ENCODE measurements at places on chromosomes 13 and 19.
A peak's percentile ranks its signal among the peaks of the same experiment; 100 is the strongest.

GRCh38 chr13:26272621-26273020 lies 18.7 kb downstream of the CDK8 start:
- DNase-seq, result no peak

- no peak for DNase-seq
These were observed 8.1 kb upstream of the ATG4D start for GRCh38 chr19:10535613-10536012.

DNA sequence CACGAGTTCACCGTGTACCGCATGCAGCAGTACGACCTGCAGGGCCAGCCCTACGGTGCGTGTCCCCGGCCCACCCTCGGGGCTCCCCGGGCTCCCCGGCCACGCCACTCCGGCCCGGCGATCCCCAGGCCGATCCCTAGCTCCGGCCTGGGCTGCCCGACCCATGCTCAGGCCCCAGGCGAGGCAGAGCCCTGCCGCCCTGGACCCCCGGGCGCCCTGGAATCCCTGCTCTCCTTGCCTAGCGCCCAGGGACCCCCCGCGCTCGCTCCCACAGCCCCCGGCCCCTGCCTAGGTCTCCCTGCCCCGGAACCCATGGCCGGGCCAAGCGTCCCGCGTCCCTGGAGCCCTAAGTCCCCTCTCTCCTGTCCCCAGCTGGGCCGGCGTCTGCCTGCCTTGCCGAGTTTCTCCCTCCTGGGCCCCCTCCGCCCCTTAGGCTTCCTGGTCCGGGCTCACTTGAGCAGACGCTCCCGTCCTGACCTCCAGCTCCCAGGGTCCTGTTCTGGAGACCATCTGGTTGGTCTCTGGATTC lies 494 bp downstream of the NCLN start:
- peak; percentile 40 for DNase-seq

DNA sequence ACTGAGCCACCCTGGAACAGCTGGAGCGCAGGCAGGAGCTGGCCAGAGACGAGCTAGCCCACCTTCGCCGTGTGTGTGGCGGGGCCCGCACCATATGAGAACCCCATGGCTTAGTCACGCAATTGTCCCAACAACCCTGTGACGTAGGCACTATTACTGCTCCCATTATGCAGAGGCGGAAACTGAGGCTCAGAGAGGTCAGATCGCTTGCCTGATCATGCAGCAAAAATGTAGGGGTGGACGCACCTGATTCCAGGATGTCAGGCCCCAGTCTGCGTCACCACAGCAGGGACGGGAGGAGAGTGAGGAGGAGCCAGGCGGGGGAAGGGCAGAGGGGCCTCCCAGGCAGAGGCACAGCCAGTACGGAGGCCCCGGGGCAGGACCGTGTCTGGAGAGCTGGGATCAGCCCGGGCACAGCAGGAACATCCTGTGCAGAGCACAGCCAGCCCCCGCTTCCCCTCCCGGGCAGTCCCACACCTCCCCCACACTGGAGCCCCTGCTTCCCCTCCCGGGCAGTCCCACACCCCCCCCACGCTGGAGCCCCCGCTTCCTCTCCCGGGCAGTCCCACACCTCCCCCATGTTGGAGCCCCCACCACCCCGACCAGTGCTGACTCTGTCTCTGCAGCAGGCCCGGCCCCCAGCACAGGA lies 16.7 kb downstream of the PIP5K1C start:
- peak; percentile 81 for DNase-seq

DNA sequence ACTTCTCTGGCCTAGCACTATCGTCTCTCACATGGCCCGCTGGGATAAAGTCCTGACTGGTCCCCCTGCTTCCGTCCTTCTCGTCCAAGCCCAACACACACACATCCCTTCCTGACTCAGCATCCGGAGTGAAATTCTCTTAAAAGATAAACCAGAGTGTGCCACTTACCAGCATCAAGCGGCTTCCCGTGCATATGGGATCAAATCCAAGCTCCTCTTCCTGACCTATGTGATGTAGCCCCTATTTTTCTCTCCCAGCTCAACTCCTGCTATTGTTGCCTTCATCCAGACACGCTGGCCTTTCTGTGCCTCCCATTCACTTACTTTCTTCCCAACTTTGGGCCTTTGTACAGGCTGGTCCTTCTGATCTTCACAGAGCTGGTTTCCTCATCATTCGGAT lies 530.4 kb downstream of the DIAPH3 start:
- no peak for DNase-seq
